ENCODE measurements at places on chromosomes 2 and 18.
A peak's percentile ranks its signal among the peaks of the same experiment; 100 is the strongest.

DNA sequence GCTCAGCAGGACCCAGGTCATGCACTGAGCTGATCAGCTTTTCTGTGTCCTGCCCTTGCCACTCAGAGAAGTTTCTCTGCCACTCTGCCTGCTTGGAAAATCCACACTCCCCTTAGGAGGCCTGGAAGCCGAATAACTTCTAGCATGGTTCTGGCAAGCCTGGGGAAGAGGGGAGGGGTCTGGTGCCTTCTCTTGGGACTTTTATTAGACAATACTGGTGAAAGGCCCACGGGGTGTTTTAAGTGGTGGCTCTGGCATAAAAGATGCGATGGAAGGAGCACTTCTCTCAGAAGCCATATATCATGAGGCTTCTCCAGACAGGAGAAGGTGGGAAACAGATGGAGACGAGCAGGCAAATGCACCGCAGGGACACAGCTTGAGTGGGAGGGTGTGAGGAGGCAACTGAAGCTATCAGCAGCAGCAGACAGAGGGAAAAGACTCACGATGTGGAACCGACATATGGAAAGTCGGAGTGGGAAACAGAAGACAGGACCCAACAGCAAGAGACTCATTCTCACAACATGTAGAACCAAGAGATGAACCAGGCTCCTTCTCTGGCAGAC lies 141.8 kb upstream of the CTNNA2 start:
- DNase-seq = no peak

GRCh38 chr2:97645112-97645694 lies 659 bp upstream of the COX5B start:
- peak; percentile 17 for DNase-seq

GRCh38 chr18:55256226-55256928 lies 297.1 kb upstream of the CCDC68 start:
- DNase-seq = no peak

DNA sequence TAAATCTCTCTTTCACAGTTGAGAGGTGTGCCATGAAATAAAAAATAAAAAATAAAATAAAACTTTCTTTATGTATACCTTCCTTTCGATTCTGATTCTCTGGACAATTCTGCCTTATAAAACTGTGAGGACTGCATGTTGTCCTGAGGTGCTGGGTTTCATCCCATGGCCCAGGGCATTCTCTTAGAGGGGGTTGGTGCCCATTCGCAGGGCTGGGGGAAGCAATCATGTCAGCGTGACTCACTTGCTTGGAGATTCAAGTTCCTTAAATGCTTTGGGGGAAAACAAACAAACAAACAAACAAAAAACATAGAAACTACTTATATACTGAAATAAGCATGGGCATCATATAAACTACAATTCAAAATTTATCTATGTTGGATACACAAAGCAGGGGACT lies 122.0 kb upstream of the ST6GAL2 start:
- DNase-seq = no peak

GRCh38 chr18:79851950-79852349 lies 54.2 kb downstream of the KCNG2 start:
- no peak for DNase-seq

DNA sequence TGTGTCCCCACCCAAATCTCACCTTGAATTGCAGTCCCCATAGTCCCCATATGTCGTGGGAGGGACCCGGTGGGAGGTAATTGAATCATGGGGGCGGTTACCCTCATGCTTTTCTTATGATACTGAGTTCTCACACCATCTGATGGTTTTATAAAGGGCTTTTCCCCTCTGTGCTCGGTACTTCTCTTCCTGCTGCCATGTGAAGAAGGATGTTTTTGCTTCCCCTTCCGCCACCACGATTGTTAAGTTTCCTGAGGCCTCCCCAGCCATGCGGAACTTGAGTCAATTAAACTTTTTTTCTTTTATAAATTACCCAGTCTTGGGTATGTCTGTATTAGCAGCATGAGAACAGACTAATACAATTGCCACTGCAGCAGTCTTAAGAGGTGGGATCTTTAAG lies 134.9 kb downstream of the LTBP1 start:
- no peak for DNase-seq

- DNase-seq = no peak
Observed at GRCh38 chr2:190465060-190465459, 56.9 kb downstream of the MFSD6 start.

- DNase-seq = no peak
Observed at GRCh38 chr2:98664323-98664722, 55.9 kb downstream of the UNC50 start.

- DNase-seq = no peak
Observed at GRCh38 chr2:14051401-14051800, 581.1 kb upstream of the LRATD1 start.

DNA sequence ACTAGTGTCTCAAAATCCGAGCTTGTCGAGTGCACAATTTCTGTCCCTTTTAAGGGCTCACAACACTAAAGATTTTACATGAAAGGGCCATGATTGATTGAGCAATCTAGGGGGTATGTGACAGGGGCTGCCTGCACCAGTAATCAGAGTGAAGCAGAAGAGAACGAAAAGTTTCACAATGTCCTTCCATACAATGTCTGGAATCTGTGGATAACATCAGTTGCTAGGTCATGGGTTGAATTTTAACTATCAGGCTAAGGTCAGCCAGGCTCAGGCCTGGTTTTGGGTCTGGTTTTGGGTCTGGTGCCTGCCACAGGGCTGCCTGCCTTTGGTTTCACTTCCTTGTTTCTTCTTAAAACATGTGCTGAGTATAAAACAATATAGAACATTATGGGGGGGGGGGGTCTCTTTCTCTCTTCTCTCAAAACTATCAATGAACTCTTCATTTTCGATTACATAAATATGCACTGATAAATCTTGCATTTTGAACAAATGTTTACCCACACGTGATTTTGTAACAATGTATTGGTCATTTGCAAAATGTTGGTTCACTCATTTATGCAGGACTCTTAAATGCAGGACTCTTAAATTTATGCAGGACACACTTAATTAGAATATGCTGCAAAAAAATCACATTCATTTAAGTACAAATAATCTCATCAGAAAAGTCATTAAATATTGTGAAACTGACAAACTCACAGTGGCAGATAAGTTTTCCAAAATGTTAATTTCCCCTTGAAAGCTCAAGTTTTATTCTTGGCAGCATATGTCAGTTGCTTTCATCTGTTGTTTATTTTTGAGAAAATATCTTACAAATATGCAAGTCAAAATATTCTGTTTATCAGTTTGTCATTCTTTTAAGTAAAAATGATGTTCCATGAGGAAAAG lies 290.5 kb upstream of the KYNU start:
- DNase-seq = no peak

- no peak for DNase-seq
Observed at GRCh38 chr2:127170021-127170420, 50.1 kb downstream of the CYP27C1 start.

DNA sequence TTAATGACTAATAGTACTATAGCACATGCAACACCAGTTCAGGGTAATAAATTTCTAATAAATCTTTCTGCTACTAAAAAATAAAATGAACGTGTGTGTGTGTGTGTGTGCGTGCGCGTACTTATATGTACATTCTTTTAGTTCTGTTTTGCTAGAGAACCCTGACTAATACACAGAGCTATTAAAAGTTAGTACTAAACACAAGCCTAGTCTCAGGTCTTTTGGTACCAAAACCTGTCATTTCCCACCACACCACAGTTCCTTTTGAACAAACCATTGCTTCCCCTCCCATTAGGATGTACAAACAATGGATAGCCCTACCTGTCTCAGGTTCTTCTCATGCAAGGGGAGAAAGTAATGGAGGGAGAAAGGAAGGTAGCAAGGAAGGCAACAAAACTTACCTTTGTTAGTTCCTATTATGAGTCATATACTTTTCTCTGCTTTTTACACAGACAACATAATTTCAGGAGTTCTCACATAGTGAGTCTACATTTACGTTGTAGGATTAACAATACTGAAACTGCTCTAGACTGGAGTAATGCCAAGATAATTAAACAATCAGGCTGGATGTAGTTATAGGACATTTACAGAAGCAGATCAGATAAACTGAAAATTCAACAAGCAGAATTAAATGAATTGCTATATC lies 427.2 kb downstream of the KCNJ3 start:
- DNase-seq = no peak

GRCh38 chr2:222842491-222843174 lies 18.2 kb upstream of the ACSL3 start:
- DNase-seq = no peak

- no peak for DNase-seq
Observed at GRCh38 chr2:128720080-128721022, 401.7 kb upstream of the HS6ST1 start.

DNA sequence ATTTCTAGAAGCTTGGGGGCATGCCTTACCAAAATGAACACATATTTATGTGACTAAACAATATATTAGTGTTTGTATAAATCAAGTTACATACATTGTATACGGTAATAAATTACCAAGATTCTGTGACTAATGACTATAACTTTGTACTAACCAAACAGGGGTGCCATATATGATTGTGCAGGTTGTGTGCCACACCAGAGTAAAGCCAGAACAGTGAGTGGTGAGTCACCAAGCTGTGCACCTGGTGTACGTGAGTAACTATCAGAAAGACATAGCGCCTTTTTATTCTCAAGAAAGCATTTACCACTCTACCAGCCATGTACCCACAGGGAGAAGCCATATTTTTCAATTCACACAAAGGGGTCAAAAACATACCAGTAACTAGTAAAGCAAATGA lies 453.2 kb upstream of the PIK3C3 start:
- no peak for DNase-seq

DNA sequence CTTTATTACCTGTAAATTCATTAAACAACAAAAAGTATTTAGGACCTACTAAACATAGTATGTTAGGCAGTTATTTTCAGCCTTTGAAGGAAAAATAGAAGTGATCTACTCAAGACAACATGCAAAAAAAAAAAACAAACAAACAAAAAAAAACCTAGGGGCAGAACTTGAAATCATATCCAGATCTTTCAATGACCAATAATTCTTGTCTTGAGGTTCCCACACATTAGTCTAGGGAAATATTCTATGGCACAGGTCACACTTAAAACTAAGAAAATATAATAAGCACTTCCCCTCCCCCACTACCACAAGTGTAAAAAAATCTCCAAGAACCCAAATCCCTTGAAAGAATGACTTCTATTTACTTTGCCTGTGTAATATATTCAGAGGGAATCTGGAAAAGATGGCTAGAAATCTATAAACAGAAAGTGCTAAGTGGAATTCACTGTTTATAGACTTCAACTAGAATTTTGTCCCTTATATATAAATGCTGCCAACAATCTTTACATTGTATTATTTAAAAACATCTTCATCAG lies 3.5 kb downstream of the PELI1 start:
- no peak for DNase-seq

- DNase-seq = no peak
Observed at GRCh38 chr2:12555012-12555645, 161.6 kb upstream of the TRIB2 start.

GRCh38 chr18:79784071-79784913 lies 13.4 kb upstream of the KCNG2 start:
- DNase-seq = no peak

DNA sequence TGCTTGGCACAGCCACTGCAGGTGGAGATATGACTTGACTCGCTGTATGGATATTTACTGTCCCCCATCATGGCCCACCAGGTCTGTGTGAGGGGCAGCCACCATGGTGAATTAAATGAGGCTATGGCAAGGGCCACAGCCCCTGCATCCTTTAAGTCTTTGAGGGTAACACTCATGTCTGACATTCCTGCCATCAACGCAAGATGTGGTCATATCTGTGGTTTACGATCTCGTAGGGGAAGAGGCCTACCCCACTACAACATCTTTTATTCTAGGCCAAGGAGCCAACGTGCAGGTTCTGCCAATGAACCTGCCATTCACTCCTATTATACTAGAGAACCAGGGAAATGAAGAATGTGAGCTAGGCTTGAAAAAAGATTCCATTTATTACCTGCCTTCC lies 381.6 kb upstream of the ID2 start:
- DNase-seq = no peak

DNA sequence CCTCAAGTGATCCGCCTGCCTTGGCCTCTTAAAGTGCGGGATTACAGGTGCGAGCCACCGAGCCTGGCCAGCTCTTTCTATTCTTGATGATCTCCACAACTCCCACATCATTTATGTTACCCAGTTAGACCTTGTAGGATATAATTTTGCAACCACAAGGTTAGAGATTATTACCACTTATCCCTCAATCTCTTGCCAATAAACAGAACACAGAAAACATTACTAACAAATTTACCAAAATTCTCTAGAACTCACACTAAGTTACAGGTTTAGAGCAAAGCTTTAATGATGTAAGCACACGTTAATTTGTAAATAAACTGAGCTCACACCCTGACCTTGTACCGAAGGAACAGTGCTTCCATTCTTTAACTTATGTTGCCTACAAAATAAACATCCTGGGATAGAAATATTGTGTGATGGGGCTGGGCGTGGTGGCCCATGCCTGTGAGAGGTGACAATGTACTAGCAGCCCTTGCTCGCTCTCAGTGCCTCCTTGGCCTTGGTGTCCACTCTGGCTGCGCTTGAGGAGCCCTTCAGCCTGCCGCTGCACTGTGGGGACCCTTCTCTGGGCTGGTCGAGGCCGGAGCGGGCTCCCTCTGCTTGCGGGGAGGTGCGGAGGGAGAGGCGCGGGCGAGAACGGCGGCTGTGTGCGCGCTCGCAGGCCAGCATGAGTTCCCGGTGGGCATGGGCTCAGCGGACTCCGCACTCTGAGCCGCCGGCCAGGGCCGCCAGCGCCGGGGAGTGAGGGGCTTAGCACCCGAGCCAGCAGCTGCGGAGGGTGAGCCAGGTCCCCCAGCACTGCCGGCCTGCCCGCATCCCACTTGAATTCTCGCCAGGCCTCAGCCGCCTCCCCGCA lies 42.1 kb upstream of the ITSN2 start:
- no peak for DNase-seq
